Activated T-cell treated with anti-CD3 and anti-CD28 coated beads for 48 hours (primary cell): ENCODE measurements at places on chromosomes 4 and X.

GRCh38 chr4:112642526-112642925, 5.6 kb downstream of the LARP7 start:
- DNase-seq: no peak

- DNase-seq: no peak
These were observed 36.6 kb upstream of the UGT2A1 start for GRCh38 chr4:69689599-69689998.

- no peak for DNase-seq
These were observed 75.8 kb upstream of the IQCM start for GRCh38 chr4:149891426-149891825.

DNA sequence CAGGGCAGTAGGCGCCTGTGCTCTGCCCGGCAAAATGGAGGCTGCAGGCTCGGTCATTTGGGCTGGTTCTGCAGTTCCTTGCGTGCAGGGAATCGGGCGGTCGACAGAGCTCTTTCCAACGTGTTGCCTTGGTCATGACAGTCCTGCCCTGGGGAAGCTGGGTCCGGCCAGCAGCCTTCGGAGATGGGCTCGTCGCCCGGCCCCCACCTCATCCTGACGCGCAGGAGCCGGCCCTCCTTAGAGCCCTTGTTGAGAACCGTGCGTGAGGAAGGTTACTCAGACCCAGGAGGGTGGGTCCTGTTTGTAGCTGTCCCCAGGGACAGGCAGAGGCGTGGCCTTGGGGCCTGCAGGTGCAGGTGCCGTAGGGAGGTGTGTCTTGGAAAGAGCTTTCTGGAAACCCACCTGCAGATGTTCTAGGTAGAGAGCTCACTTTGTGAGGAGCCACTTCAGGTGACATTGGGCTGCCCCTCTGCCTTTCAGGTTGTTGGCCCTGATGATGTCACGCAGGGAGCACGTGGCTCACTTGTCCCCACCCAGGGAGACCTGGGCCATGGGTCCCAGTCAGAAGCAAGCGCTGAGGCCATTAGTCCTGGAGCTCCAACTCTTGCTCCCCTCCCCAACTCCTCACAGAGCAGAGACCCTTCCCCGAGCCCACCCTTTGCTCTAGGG, 15.2 kb upstream of the HGFAC start:
- no peak for DNase-seq

DNA sequence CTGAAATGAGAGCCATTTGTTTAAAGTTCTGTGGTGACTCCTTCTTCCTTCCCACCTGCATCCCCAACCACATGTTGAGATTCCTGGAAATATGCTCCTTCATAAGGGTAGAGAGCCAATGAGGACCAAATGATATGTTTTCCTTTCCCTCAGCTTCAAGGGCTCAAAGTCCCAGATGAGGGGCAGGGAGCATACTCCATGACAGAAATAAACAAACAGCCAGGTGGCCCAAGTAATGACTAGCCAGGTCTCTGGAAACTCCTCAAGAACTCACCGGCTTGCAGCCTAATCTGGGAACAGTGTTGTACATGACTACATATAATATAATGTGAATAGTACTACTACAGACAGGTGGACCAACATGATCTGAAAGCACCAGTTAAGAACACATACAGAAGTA, 392.3 kb downstream of the PACRGL start:
- DNase-seq: no peak

DNA sequence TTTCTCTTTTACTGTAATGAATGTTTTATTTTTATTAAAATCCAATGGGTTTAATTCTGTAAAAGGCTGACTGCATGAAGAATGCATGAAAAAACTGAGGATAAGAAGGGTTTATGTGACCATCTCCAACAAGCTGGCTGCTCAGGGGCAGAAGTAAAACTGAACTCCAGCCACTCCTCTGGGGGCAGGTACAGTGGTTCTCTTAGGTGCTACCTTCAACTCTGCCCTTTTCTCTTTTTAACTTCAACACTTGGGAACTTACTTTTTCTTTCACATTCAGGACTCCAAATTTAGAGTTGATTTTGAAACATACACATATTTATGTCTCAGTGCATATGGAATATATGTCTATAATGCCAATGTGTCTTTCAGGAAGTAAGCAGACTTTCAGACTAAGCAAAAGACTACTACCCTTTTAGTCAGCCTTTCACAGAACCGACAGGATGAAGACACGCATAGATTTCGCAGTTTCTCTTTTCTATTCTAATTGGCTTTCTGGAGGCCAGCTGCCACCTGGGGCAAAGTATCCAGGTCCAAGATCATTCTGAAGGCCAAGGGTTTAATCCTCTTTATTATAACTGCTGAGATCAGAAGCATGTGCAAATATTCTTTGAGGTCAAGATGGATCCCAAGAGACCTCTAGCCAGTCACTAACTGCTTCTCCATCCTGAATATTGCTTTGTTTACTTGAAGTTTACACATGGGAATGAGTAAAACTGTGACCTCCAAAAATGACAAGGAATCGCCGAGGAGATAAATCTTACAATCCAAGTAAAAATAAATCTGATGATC, 30.7 kb downstream of the HS3ST1 start:
- no peak for DNase-seq

- no peak for DNase-seq
These were observed 9.0 kb upstream of the IGFBP7 start for GRCh38 chr4:57119054-57119651.

GRCh38 chr4:100933628-100934027, 413.7 kb downstream of the PPP3CA start:
- DNase-seq: no peak

- DNase-seq: no peak
These were observed 61.4 kb downstream of the BEX1 start for GRCh38 chrX:103002576-103002975.

GRCh38 chr4:185307136-185307950, 88.4 kb downstream of the LRP2BP start:
- no peak for DNase-seq

DNA sequence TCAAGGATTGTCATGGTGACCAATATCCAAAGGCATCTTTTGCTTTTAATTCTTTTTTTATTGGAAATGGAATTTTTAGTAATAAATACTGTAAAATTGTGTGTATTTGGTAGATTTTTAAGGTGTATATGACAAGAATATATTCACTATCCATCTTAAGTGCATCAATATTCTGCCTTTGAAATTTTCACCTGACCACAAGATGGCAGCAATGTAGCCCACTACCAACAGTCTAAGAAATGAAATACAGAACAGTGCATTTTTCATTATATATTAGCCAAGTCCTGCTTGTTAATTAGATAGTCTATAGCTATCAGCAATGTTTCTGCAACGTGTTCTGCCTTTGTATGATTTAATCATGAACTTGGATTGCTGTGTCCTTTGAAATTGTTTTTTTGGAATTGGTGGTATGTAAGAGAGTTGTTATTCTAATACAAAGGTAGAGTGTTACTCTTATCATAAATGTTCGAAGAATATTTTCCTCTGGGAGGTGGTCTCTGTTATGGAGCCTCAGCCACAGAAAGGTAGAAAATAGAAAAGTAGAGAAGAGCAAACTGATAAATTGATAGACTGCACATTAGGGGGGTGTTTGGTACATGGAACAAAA, 38.2 kb downstream of the HPGDS start:
- DNase-seq: no peak

GRCh38 chr4:54440394-54441136, 211.5 kb downstream of the PDGFRA start:
- no peak for DNase-seq

DNA sequence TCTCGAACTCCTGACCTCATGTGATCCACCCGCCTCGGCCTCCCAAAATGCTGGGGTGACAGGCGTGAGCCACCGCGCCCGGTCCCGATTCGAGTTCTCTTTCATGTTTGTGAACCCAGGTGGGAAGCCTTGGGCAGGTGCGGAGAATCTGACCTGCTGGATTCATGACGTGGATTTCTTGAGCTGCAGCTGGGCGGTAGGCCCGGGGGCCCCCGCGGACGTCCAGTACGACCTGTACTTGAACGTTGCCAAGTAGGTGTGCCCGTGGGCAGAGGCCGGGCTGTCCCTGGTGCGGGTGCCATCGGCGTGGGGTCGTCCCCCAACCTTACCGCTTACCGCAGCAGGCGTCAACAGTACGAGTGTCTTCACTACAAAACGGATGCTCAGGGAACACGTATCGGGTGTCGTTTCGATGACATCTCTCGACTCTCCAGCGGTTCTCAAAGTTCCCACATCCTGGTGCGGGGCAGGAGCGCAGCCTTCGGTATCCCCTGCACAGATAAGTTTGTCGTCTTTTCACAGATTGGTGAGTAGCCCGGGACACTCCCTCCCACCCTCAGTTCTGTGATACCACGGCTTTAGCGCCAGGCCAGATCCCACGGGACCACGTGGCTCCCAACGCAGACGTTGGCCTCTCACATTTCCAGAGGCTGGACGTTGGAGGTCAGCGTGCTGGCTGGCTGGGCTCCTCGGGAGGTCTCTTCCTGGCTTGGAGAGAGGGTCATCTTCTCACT, 15.6 kb downstream of the IL3RA start:
- no peak for DNase-seq
